Activated CD4-positive, alpha-beta T cell treated with anti-CD3 and anti-CD28 coated beads, Interleukin-2, amount 10 ng/mL, durations not matched to agents 7 days and 5 days (primary cell): ENCODE measurements at places on chromosomes 6 and 20. TPM values are rescaled to one million over a fixed set of nuclear protein-coding genes. Genes with fewer than 3 reads are reported as not detected.

GRCh38 chr6:4496284-4496683 is 279.9 kb upstream of the CDYL start:
- no peaks in the 10 kb centered on the region for H3K36me3 ChIP-seq
- no peak overlapping the region for H3K27ac ChIP-seq
- H3K4me1 ChIP-seq: no peaks in the 10 kb centered on the region
- peaks cover 5% of the 10 kb centered on the region for H3K27me3 ChIP-seq

GRCh38 chr6:125197795-125198269 is 44.3 kb downstream of the TPD52L1 start:
- no peak overlapping the region for H3K27ac ChIP-seq
- H3K27me3 ChIP-seq: peaks cover 9% of the 10 kb centered on the region
- DNase-seq: no peak
- no peaks in the 10 kb centered on the region for H3K4me1 ChIP-seq
- H3K4me3 ChIP-seq: no peak overlapping the region

DNA sequence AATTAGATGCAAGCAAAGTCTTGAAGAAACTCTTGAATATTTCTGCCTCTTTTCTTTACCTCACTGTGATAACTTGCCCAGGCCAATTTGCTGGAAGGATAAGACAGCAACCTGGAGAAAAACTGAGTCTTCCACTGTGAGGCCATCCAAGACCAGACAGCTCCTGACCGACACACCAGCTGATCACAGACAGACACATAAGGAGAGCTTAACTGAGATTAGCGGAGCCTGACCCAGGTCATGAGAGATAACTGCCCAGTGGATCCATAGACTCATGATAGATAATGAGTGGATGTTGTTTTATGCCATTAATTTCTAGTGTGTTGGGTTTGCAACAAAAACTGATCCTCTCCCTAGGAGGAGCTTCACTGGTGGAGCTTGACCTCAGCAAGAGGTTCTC is 64.4 kb upstream of the NOX3 start:
- no peaks in the 10 kb centered on the region for H3K36me3 ChIP-seq
- H3K4me3 ChIP-seq: no peak overlapping the region
- H3K4me1 ChIP-seq: peaks cover 9% of the 10 kb centered on the region
- no peak overlapping the region for H3K27ac ChIP-seq

DNA sequence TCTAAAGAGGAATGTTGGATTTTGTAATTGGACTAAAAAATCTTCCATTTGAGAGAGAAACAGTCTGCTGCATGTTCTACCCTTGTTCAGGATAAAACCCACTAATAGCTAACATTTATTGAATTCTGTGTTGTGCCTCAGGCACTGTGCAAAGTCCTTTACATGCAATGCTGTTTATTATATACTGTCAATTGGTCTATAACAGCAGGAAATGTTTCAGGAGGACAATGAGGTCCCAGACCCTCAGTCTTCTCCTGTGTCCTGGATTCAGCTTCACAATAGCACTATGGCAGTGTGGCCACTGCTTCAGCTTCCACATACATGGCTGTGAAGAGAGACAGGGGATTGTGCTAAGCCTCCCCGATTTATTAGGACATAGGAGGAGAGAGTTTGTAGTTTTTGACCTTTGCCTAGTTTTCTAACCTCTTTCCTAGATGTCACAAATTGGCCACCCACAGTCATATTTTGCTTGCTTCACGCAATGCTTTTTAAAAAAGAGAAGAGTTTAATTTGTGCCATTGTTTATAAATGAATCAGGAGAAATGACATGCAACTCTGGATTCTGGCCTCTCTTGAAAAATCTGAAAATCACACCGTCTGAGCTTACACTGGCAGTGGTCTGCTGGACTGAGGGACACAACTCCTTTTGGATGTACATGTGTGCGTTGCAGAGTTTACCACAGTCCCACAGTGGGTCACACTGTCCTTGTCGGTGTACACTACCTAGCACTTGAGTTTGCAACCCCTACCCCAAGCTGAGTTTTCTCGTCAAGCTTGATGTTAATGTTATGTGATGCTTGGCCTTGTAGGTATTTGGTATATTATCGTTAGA is 11.3 kb downstream of the PTPN1 start:
- peaks cover 71% of the 10 kb centered on the region for H3K4me1 ChIP-seq
- H3K4me3 ChIP-seq: no peak overlapping the region
- DNase-seq: no peak
- H3K27me3 ChIP-seq: no peaks in the 10 kb centered on the region
- peak overlapping the region; percentile 93 for H3K27ac ChIP-seq
- H3K36me3 ChIP-seq: peaks cover 45% of the 10 kb centered on the region

GRCh38 chr20:42100137-42100704 is 482.0 kb upstream of the CHD6 start:
- no peak overlapping the region for H3K4me3 ChIP-seq
- no peak for DNase-seq
- no peaks in the 10 kb centered on the region for H3K27me3 ChIP-seq
- H3K4me1 ChIP-seq: no peaks in the 10 kb centered on the region

DNA sequence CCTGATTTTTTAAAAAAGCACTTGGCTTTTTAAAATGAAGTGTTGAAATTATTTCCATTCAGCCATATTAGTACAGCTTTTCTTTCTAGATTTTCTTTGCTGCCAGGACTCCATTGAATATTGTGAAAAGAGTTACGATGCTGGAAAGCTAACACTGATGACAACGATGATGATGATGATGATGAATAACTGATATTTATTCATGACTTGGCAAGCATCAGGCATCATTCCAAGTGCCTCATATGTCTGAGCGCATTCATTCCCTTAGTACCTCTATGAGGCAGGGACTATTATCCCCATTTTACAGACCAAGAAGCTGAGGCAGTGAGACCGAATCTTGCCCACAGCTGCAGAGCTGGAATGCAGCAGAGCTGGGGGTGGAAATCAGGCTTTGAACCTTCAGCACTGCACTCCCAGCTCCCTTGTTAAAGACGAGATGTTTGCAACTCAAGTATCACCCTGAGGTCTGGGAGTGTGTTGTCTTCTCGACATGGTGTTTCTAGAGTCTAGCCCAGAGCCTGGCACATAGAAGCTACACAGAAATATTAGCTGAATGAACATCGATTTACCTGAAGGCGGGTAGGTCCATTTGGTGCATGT is 85.5 kb upstream of the FRMD1 start:
- H3K4me1 ChIP-seq: no peaks in the 10 kb centered on the region
- no peaks in the 10 kb centered on the region for H3K27me3 ChIP-seq
- no peaks in the 10 kb centered on the region for H3K36me3 ChIP-seq
- DNase-seq: no peak
- H3K27ac ChIP-seq: no peak overlapping the region

- peaks cover 64% of the 10 kb centered on the region for H3K4me1 ChIP-seq
- H3K4me3 ChIP-seq: peak overlapping the region; percentile 87
- H3K27ac ChIP-seq: peak overlapping the region; percentile 89
- peak; percentile 57 for DNase-seq
- no peaks in the 10 kb centered on the region for H3K27me3 ChIP-seq
Observed at GRCh38 chr6:27757307-27757706, 154.9 kb downstream of the OR2B2 start.

DNA sequence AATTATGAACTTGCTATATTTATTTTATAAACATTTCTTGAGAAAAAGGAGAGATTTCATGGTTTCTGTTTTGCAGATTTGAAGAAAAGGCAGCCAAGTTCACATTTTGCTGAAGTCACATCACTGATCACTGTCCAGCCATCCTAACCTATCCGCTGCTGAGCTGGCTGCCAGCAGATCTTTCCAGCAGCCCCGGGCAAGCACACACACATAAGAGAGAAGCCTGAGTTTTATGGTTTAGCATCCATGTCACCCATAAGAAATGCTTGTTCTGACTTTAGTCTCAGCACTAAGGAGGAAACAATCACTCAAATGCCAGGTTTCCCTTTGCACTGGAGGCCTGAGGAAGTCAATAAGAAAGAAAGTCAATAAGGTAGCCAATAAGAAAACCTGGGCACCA is 287.1 kb downstream of the SMOC2 start:
- no peak overlapping the region for H3K4me3 ChIP-seq
- H3K27me3 ChIP-seq: no peaks in the 10 kb centered on the region
- no peak overlapping the region for H3K27ac ChIP-seq
- no peaks in the 10 kb centered on the region for H3K36me3 ChIP-seq
- H3K4me1 ChIP-seq: no peaks in the 10 kb centered on the region

DNA sequence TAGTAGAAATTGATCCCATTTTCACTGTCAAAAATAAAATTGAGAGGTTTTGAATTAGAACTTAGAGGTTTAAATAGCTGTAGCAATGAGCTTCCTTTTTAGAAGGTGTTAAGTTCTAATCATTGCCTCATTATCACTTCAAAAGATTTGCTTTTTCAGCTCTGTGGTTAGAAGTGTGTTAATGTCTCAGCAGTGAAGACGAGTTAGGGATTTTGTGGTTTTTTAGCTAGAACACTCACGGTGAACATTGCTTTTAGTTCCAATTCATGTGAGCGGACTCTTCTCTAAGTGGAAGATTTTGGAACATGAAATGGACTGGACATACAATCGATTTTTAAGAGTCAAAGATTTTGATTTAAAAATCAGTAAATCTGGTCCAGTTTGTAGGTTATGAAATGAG is 12.7 kb upstream of the IFNGR1 start:
- H3K36me3 ChIP-seq: no peaks in the 10 kb centered on the region
- no peak overlapping the region for H3K4me3 ChIP-seq
- peaks cover 2% of the 10 kb centered on the region for H3K27me3 ChIP-seq
- no peak for DNase-seq
- H3K27ac ChIP-seq: no peak overlapping the region

Gene FRK
- 0.02 TPM for total RNA-seq

Gene DPPA5
- total RNA-seq: not detected

Gene ELOVL2
- not detected for total RNA-seq
